ENCODE measurements at places on chromosomes 2 and 18.

DNA sequence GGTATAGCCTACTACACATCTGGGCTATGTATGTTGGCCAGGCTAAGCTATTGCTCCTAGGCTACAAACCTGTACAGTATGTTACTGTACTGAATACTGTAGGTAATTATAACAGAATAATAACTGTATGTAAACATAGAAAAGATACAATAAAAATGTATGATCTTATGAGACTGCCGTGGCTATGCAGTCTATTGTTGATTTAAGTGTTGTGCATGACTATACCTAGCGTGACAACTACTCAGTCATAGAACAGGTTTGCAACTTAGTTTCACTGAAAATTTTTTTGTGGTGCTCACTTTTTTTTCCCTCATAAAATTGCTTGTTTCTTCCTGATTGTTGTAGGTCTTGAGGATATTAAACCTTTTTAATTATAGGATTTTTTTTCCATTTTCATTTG, 25.9 kb downstream of the KCMF1 start:
- no peak for DNase-seq

GRCh38 chr2:40534528-40534927, 82.6 kb upstream of the SLC8A1 start:
- DNase-seq: no peak

GRCh38 chr2:206521115-206521514, 77.8 kb downstream of the ADAM23 start:
- no peak for DNase-seq

GRCh38 chr2:241134711-241135110, 14.6 kb downstream of the PASK start:
- DNase-seq: no peak

- no peak for DNase-seq
These were observed 2.3 kb downstream of the HJURP start for GRCh38 chr2:233852056-233852455.

- DNase-seq: no peak
These were observed 714 bp downstream of the HOXD10 start for GRCh38 chr2:176117162-176117822.

DNA sequence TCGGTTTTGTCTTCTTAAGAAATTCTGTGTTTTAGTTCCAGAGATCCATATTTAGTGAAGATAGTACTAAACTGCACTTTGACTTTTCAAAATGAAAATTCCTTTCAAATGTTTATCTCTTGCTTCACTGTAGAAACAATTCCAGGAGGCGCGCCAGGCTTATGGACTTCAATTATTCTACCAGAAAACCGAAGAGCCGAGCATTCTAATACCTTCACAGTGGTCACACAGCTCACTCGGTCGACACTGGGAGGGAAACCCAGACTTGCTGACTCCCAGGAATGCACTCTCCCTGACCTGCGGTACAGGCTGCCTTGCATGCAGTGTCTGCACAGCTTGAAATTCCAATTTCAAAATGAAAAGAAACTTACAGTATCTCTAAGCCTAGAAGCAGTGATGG, 119.9 kb upstream of the PIEZO2 start:
- DNase-seq: no peak

- no peak for DNase-seq
These were observed 217.9 kb upstream of the RAB6C start for GRCh38 chr2:129761569-129762021.

GRCh38 chr2:181787310-181788048, 104.1 kb upstream of the ITPRID2 start:
- no peak for DNase-seq

GRCh38 chr18:79898952-79899608, 52.4 kb downstream of the SLC66A2 start:
- DNase-seq: no peak

GRCh38 chr2:143615562-143615961, 486.3 kb downstream of the ARHGAP15 start:
- no peak for DNase-seq

DNA sequence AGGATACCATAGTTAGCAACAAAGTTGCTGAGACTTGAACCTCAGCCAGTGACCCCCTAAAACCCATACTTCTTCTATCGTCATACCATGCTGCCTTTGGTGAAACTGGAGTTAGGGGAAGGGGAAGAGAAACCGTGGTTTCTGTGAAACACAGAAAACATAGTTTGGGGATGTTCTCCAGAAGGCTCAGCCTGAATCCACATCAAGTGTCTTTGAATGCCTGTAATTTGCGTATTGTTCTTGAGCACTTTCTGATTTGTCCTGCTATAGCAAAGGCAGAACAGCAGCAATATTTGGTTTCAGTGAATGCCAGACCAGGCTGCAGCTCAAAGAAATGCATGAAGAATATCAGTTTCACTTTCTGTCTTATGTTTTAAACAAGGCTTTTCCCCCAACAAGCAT, 258.7 kb downstream of the TTC32 start:
- no peak for DNase-seq

GRCh38 chr18:61333746-61334490, 688 bp downstream of the CDH20 start:
- no peak for DNase-seq

DNA sequence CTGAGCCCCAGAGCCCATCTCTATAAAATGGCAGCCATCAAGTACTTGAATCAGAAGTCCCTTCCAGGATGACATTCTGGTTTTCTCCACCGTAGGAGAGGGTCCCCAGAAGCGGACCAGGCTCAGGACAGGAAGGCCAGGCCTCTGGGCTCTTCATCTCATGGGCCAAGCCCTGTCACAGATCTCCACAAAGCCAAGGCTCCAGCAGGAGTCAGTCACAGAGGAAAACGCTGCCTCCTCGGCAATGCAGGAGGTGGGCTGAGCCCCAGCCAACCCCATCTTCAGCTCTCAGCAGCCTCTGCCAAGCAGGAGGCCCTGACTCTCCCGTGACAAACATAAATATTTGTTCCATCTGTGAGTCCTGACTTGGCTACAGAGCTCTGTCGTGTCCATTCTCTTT, 39.4 kb upstream of the GPAT2 start:
- no peak for DNase-seq

GRCh38 chr2:214542866-214543265, 132.0 kb downstream of the VWC2L start:
- DNase-seq: no peak
